Left lobe of liver (tissue), 2 donors: ENCODE measurements at places on chromosomes 1 and 21. TPM values are rescaled to one million over a fixed set of nuclear protein-coding genes. Genes with fewer than 3 reads are reported as not detected.

DNA sequence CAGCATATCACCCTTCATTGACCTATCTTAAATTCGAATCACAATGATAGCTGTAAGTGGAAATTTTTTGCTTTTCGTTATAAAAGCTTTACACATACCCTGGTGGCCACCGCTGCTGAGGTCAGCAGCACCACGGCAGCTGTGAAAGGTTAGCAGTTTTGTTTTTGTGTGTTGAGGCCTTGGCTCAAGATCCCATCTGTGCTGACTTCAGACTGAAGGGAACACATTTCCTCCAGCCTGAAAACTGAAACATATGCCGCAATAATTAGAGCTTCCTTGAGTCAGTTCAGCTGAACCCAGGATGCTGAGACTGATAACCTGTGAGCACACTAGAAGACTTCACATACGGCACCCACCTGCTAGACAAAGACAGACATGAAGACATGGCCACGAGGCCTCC, 103.0 kb downstream of the SMYD3 start:
- no peak for DNase-seq

DNA sequence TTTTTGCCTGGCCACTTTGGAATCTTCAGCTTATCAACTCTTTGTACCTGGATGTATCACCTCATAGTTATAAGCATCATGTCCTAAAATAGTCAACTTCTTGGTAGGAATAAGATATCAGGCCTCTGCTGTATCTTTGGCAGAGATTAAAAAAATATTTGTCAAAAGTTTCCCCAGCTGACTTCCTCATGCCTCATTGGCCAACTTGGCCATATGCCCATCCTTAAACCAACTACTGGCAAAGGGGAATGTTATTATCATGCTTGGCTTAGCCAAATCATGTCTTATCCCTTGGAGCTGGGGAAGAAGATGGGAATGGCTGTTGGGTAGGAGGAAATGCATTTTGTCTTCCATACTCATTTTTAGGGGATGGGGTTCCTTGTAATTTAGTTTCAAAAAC, 23.4 kb downstream of the NFASC start:
- DNase-seq: no peak

GRCh38 chr1:115430441-115431158, 92.6 kb upstream of the NGF start:
- DNase-seq: no peak

DNA sequence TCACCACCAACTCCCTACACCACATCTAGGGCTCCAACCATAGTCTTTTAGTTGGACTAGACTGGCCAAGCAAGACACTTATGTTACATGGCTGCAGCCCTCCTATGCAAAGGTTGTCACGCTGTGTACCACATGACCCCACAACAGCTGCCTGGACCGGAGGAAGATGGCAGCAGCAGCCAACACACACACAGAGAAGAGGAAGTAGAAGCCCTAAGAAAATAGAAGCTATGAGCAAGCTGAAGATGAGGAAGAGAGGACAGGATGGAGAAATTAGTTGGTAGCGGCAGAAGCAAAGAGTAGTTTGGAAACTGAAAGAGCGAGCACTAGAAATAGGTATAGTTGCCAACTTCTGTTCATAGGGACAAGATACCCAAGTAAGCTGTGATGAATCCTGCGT, 60.8 kb upstream of the RALGPS2 start:
- DNase-seq: no peak

DNA sequence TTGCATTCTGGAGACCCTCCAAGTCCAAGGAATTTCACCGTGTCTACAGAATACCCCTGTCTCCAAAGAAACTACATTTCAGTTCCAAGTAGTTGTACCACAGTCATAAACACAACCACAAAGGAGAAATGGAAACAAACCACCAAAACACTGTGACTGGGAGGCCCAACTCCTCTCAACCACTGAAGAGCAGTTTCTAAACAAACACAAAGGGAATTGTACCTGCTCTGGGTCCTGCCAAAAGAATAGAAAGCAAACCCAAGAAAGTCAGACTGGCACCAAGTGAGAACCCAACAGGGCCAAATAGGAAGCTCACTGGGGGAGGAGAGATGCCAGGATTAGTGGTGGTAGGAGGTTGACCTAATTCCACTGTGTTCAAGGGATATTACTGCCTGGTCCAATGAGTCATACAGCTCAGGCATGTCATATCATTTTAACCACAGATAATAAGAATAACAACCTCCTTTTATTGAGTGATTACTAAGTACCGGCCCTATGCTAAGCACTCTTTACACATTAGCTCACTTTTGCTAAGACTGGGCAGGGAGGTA, 123.9 kb upstream of the PPP2R5A start:
- no peak for DNase-seq

GRCh38 chr1:27471477-27471876, 18.5 kb downstream of the WASF2 start:
- DNase-seq: no peak

DNA sequence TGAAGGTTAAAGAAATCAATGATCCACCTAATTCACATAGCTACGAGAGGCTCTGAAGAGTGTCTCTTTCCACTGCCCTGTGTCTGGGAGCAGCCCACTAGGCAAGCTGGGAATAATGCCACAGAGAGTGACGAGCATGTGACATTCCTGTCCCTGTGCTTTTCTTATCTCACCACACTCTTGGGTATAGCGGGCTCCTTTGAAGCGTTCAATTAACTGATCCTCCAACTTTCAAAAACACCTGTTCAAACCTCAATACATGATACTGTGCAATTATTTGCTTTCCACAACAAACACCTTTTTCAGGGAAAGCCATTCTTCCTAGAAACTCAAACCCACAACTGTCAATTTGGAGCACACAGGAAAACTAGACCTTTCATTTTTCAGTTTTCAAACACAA, 43.4 kb downstream of the PLPP3 start:
- no peak for DNase-seq

DNA sequence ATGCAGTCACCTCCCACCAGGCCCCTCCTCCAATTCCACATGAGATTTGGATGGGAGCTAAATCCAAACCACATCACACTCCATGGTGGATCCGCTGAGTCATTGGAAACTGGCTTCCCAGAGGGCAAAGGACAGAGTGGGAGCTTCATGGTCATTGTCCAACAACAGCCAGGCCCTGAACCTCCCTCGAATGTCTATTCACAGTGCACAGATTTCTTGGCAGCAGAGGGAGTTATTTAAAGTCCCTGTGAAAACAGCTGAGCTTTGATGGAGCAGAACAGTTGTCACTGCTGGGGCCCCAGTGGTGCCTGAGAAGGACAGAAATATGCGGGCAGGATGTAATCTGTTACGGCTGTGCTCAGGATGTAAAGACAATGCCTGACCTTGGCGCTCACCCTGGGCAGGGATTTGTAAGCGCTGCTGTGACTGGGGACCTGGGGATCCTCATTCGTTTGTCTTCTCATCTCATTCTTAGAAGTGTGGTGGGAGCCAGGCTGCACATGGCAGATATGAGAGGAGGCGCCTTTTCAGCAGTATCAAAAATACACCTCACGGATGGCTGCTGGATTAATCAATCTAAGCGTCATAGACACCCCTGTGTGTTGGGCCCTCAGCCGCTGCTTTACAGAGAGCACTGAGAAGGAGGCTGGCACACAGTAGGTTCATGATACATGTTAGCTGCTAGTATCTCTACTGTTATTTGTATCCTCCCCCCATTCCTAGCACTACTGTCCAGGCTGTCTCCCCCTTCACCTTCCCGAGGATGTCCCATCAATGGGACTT, 439.4 kb downstream of the PTPRU start:
- peak; percentile 33 for DNase-seq

DNA sequence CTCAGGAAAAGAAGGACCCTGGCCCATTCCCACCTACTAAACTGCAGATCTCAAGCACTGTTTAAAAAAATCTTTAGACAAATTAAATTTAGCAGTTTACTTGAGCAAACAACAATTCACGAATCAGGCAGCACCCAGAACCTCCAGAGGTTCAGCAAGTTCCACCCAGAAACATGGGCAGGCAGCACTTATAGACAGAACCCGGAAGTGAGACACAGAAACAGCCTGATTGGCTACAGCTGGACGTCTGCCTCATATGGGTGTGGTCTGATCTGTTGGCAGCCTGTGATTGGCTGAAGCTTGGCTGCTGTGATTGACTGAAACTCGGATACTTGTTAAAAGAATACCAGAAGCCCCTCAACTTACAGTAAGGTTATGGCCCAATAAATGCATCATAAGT, 34.7 kb upstream of the COL6A2 start:
- peak; percentile 29 for DNase-seq

DNA sequence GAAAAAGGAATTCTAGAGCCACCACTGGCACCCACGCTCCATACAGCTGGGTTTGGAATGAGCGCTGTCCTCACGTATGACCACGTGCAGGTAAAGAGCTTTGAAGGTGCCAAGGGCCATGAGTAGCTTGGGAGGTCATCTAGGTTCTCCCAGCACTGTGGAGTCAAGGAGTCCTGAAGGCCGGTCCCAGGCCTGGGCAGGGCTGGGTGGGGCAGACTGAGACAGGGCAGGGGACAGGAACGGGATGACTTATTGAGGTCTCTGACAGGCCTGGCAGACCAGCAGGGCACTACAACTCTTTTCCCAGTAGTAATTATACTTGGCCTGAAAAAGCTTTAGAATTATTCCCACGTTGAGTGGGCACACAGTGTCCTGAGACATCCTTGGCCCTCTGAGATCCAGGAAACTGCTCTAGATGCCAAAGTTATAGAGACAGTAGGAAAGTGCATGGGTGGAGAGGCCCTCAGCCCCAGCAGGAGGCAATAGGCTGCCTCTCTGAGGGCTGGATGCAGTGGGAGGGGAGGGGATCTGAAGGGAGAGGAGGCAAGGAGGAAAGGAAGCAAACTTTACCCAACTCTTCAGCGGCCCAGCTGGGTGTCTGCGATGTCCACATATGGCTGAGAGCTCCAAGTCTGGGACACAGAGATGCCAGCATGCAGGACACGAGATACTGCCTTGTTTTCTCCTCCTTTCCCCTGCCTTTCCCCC, 1.8 kb upstream of the CDA start:
- no peak for DNase-seq

- no peak for DNase-seq
These were observed 20.3 kb downstream of the ENO1 start for GRCh38 chr1:8858112-8858668.

GRCh38 chr21:42453224-42453985, 42.6 kb downstream of the RSPH1 start:
- no peak for DNase-seq

TAS1R1 gene
- 0.05 TPM for total RNA-seq

VWA5B1 gene
- not detected for total RNA-seq

MPL gene
- total RNA-seq: 0.15 TPM

EDARADD gene
- 0.20 TPM for total RNA-seq

SPATA46 gene
- not detected for total RNA-seq

F5 gene
- total RNA-seq: 174 TPM

PEAR1 gene
- 4.5 TPM for total RNA-seq

CSF3R gene
- total RNA-seq: 4.3 TPM

SDC3 gene
- 17.1 TPM for total RNA-seq
